Activated T-cell treated with anti-CD3 and anti-CD28 coated beads, Interleukin-2, amount 50 U/mL, for 48 hours (primary cell): ENCODE measurements at places on chromosomes 5 and 9.

DNA sequence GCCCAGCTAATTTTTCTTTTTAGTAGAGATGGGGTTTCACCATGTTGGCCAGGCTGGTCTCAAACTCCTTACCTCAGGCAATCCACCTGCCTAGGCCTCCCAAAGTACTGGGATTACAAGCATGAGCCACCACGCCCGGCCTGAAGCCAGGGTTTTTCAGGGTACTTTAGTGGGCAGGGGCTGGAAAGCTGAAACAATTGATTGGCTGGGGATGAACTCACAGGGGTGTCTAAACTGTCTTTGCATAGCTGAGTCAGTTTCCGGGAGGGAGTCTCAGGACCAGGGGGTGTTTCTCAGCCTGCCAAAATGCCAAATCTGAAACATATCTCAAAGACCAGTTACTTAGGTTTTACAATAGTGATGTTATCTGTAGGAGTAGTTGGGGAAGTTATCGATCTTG is 46.1 kb downstream of the PRUNE2 start:
- no peak for DNase-seq

GRCh38 chr9:93684161-93684765 is 107.9 kb downstream of the PHF2 start:
- peak; percentile 6 for DNase-seq

DNA sequence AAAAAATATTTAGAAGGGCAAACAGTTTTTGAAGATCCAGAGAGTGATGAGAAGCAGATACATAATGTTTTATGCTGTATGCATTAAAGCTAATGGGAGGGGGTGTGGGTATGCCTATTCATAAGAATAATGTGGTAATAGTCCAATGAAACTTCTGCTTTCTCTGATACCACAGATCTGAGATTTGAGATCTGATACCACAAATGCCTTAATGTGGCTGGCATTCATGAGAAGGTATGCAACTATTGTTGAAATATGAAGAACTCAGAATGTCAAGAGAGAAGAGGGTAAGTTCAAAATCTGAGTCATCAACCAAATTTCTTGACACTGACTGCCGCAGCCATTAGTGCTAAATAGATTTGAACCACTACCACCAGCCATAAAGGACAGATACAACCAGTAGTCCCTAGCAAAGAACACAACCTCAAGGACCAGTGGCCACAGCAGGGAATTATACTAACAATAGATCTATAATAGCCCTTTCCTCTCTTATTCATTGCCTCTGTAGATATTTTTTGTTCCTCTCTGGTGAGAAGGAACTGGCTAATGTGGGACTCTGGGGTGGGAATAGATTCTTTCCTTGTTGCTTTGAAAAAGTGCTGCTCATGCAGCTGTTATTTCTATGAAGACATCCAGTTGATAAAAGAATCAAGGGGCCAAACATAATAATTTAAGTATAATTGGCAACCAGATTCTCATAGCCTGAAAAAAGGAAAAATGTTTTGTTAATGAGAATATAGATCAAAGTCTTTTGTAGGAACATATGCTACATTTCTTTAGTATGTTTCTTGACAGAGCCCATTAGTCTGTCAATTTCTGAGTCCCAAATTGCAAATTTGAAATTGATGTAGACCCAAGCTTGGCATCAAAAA is 256.5 kb upstream of the ZNF608 start:
- no peak for DNase-seq

DNA sequence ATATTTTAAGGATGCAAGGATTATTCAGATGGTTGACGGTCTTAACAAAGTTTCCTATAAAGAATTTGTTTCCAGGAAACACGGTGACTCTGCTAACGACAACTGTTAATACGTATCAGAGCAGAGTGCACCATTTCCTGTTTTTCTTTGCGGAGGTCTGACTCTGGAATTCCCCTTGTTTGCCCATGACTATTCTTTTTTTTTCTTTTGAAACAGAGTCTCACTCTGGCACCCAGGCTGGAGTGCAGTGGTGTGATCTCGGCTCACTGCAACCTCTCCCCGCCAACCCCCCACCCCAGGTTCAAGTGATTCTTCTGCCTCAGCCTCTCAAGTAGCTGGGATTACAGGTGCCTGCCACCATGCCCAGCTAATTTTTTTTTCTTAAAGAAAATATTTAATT is 115.9 kb downstream of the CDC42SE2 start:
- peak; percentile 73 for DNase-seq

GRCh38 chr9:124810663-124811355 is 33.9 kb downstream of the OLFML2A start:
- no peak for DNase-seq

- DNase-seq: no peak
Measured at GRCh38 chr5:145682197-145682899, 152.8 kb downstream of the PRELID2 start.

DNA sequence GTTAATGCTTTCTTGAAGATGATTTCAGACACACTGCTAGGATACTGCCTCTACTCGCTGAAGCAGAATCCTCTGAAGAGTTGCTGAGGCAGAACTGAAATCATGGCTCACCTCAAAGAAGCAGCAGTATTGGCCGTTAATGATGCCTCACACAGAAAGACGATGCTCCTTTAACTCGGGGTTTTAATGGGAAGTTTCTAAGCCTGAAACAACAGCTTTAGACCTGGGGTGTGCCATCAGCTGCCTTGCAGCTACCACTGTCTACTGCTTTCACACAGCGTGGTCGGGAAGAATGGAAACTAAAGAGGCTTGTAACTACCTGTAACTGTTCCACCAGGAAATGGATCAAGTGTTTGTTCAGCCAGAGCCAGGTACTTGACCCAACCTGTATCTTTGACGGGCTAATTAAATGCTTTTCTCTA is at the start of gene CTXN3:
Gene CTXN3 (plus strand): TSS at position 65 of the 422 bp plus-strand sequence. CDS start 8,440 bp downstream, outside the sequence.
- DNase-seq: no peak

- DNase-seq: no peak
Measured at GRCh38 chr5:150559088-150559487, 51.2 kb downstream of the NDST1 start.

DNA sequence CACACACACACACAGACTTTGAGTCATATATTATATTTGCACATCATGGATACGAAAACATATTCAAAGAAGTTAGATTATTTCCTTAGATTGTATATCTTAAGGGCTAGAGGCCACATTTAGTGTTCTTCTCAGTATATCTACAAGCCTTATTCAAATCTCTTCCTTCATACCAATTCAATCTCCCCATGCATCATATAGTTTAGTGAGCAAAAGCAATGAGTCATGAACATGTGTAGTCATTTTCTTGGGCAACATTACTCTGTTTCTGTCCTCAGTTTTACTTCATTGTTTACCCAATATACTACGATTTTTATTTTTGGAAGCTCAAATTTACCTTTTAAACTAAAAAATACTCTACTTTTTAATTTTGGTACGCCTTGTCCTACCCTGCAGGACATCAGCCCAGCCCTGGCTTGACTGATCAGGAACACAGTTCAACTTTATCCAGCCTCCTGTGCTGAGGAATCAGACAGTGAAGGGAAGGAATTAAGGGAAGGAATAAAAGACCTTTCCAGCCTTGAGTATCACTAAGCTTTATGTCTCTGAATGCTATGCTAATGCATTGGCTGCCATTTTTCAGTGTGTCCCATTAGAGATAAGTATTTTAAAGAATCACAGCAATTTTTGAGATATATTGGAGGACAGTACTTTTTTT is 101.7 kb upstream of the FST start:
- DNase-seq: no peak

GRCh38 chr5:140090251-140090650 is 23.7 kb upstream of the PURA start:
- DNase-seq: no peak

- no peak for DNase-seq
Measured at GRCh38 chr5:74535926-74536325, 104.6 kb downstream of the ENC1 start.

DNA sequence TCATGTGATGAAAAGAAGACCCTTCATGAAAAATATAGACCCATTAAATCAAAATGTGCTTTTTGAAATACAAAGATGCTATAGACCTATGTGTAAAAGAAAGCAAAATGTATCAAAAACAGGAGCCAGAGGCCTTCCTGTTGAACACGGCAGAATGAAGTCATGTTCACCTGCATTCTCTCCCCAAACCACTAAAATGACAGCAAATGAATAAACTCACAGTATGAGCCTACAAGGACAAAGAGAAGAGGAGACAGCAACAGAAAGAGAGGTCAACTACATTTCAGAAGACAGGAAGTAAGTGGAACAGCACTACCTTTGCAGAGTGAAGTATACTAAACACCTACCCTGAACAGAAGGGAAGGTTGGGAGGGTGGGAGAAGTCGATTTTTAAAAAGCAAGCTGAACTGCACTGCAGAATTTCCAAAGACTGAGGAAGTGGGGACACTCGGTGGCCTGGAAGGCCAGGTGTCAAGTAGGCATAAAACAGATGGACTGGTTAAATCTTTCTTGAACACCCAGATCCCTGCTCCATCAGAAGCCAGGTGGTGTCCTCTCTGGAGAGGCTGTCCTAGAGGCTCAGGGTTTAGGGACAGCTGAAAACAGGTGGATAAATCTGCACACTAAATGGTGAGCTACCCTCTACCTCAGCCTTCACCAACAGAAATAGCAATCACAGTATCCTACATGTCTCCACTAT is 48.9 kb downstream of the MED27 start:
- DNase-seq: no peak

GRCh38 chr9:123863164-123863855 is 66.6 kb downstream of the DENND1A start:
- no peak for DNase-seq

DNA sequence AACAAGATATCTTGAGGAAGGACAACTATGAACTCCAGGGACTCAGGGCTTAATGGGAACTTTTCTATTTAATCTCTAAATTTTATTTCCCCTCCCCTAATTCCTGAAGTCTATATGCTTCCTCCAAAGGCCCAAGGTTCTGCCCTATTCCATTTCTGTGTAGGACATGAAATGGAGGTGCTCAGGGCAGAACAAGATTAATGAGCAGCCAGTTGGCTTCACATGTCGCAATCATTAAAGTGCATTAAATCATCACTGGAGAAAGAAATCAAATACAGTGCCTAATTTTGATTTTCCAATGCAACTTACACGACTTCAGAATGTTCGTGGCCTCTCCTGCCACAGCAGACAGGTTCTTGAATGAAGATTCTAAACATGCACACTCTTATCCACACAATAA is 862.1 kb downstream of the PTPRD start:
- DNase-seq: no peak

- DNase-seq: no peak
Measured at GRCh38 chr5:10935536-10935935, 174.5 kb upstream of the DAP start.

DNA sequence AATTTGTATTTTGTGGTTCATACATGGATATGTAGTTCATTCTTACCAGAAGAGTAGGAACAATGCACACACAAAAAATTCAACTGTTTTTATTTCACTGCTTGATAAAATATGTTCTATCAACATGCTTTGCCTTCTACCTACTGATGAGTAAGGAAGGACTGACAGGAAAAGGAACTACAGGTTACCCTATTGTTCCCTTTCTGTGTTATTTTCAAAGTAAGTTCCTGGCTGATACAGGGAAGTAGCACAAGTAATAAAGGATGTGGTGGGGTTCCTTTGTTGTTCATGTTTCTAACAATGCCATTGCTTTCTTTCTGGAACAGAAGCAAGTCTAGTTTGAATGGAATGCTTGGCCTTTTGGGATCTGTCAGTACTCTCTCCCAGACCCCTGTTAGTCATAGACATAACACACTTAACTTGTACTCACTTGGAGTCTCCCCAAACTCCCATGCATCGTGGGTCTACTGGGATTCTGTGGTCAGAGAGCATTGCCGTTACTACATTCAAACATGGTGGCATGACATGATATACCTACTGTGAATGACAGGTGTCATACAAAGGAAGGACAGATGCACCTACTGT is 20.2 kb upstream of the ALDOB start:
- DNase-seq: no peak

DNA sequence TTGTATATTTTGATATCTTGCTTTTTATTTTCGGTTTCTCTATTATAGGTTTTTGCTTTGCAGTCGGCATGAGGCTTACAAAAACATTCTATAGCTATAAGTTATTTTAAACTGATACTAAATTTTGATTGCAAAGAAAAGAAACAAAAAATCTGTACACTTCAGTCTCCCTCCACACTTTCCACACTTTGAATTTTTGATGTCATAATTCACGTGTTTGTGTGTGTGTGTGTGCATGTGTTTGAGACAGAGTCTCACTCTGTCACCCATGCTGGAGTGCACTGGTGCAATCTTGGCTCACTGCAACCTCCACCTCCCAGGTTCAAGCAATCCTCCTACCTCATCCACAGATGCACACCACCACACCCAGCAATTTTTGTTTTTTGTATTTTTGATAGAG is 124.9 kb downstream of the MRPS30 start:
- DNase-seq: no peak

DNA sequence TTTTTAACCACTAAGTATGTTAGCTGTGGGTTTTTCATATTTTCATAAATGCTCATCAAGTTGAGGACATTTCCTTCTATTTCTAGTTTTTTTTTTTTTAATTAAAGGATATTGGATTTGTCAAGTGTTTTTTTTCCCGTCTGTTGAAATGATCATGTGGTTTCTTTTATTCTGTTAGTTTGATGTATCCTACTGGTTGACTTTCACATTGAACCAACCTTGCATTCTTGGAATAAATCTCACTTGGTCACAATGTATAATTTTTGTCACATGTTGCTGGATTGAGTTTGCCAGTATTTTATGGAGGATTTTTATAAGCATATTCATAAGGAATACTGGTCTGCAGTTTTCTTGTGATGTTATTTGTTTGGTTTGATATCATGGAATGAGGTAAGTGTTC is 12.4 kb downstream of the FAM200C start:
- no peak for DNase-seq

- DNase-seq: peak; percentile 49
Measured at GRCh38 chr5:34914671-34915138, 599 bp downstream of the RAD1 start.

DNA sequence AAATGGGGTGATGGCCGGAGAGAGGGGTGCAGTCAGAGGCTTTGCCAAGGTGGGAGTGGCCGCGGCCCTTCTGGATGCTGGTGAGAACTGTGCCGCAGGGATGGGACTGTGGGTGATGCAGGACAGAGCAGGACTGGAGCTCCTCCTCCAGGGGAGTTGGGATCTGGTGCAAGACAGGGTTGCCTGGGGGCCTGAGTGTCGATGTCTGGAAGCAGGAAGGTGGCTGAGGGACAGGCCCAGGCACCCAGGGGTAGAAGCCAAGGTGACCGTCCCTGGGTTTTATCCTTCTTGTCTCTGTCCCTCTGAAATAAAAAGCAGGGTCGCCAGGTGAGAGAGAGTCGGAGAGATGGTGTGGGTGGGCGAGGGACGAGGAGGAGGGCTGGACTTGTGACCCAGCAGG is 89.1 kb upstream of the IER5L start:
- no peak for DNase-seq

GRCh38 chr9:132048201-132048600 is 31.5 kb downstream of the MED27 start:
- no peak for DNase-seq
